ENCODE measurements at places on chromosomes 13 and 19.
A peak's percentile ranks its signal among the peaks of the same experiment; 100 is the strongest.

- DNase-seq: no peak
Observed at GRCh38 chr13:43470610-43471009, 316.2 kb downstream of the ENOX1 start.

- no peak for DNase-seq
Observed at GRCh38 chr13:87295636-87296035, 375.5 kb upstream of the SLITRK5 start.

- no peak for DNase-seq
Observed at GRCh38 chr19:40611096-40611495, 9.9 kb downstream of the LTBP4 start.

- DNase-seq: peak; percentile 43
Observed at GRCh38 chr19:5340637-5341447, at the start of gene PTPRS. PTPRS (minus strand) TSS chr19:5340812; CDS start chr19:5286140, 54,672 bp downstream.

GRCh38 chr19:54405628-54406027 lies 9.6 kb upstream of the TTYH1 start:
- DNase-seq: no peak

- DNase-seq: no peak
Observed at GRCh38 chr13:72620874-72621273, 106.6 kb downstream of the MZT1 start.

DNA sequence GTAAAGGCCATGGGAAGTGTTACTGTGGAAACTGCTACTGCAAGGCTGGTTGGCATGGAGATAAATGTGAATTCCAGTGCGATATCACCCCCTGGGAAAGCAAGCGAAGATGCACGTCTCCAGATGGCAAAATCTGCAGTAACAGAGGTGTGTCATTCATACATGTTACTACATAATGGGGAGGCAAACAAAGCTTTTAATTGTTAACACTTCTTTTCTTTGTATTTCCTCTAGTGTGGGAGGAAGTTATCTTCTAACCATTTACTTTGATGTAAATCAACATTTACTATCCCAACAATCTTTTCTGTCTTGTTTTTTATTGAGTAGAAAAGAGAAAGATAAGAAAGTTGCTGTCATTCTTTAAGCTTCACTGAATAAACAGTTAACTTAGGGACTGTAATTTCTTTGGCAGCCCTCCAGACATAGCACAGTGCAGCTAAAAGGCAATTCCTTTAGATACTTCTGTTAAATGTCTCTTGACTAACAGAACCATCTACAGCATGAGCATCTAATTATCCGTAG lies 126.9 kb downstream of the ITGBL1 start:
- DNase-seq: no peak

DNA sequence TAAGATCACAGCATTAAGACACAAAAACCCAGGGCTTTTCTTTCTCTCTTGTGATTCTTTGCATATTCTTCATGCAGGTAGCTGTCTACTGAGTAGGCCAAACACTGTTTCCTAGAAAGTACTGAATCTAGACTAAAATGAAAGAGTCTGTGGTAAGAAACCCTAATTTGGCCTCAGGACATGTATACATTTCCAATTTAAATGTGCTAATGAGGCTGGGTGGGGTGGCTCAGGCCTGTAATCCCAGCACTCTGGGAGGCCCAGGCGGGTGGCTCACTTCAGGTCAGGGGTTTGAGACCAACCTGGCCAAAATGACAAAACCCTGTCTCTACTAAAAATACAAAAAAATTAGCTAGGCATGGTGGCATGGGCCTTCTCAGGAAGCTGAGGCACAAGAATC lies 57.8 kb downstream of the MYCBP2 start:
- DNase-seq: no peak

GRCh38 chr13:84648069-84648640 lies 765.9 kb upstream of the SLITRK1 start:
- DNase-seq: no peak

Data from suppressor macrophage (primary cell).